Suprapubic skin (tissue), 4 donors: ENCODE measurements at places on chromosomes 1 and 21.

DNA sequence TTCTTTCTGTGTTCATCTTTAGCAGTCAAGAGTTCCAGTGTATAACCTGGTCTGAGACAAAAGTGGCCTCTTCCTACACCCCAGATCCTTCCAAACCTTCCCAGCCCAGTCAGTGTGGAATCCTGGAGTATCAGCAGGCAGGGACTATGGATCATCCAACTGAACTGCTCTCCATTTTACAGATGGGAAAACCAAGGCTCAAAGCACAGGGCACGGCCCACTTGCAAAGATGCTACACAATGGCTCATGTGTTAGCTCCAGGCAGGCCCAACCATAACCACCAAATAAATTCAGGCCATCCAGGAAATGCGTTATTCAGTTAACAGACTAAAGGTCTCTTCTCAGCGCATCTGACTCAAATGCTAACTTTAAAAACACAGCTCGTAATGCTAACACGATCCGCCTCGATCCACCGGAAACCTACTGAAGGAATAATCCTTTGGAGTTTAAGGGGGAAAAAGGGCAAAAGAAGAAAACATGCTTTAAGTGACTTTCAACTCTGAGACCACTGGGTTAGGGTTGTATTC, 7.1 kb downstream of the GLIS1 start:
- no peak for DNase-seq

DNA sequence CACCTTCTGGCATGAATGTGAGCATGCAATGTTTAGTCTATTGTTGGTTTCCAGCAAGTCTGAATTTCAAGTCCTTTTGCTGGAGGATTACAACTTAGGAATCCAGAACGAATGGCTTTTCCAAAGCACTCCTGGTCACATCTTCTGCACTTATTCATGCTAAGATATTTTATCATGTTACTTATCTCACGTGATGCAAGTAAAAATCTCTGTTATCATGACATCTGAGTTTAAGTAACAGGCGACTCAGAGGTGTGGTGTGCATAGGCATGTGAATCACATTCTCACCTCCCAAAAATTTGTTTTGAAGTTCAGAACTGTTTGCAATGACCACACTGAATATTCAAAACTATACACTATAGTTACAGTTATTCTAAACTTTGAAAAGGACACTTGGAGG, 204.8 kb upstream of the FGGY start:
- DNase-seq, result no peak

DNA sequence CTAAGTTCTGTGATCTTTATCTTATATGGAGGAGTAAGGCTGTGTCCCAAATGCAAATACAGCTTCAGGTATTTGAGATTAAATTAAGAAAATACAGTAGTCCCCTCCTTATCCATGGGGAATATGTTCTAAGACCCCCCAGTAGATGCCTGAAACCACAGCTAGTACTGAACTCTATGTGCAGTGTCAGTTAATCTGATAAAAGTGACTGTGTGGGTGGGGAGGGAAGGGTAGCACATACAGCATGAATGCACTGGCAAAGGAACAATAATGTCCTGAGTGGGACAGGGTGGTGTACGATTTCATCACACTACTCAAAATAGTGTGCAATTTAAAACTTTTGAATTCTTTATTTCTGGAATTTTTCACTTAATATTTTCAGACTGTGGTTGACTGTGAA, 83.1 kb downstream of the HS2ST1 start:
- DNase-seq, result no peak

- no peak for DNase-seq
These were observed 3.8 kb upstream of the ZNF692 start for GRCh38 chr1:248862695-248862997.

- DNase-seq, result no peak
These were observed 3.6 kb upstream of the TNNT2 start for GRCh38 chr1:201381130-201381529.

GRCh38 chr21:41816583-41817165, 49.8 kb upstream of the RIPK4 start:
- peak; percentile 71 for DNase-seq

GRCh38 chr1:77828098-77828497, 48.6 kb downstream of the MIGA1 start:
- DNase-seq, result no peak

GRCh38 chr1:66168948-66169671, 364.8 kb upstream of the SGIP1 start:
- no peak for DNase-seq

DNA sequence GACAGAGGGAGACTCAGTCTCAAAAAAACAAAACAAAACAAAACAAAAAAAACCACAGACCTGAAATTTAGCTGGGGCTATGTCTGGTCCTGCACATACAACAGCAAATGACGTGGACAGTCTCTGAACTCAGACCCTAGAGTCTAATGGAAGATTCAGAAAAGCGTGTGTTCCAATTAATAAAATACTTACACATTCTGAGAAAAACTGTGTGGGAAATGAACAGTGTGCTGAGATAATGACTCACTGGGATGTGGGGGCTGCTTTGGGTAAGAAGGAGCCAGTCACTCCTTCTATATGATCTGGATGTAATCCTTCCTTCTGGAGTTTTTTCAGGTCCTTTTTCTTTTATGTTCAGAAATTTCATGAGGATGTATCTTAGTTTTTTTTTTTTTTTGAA, 29.4 kb downstream of the CLDN14 start:
- no peak for DNase-seq

DNA sequence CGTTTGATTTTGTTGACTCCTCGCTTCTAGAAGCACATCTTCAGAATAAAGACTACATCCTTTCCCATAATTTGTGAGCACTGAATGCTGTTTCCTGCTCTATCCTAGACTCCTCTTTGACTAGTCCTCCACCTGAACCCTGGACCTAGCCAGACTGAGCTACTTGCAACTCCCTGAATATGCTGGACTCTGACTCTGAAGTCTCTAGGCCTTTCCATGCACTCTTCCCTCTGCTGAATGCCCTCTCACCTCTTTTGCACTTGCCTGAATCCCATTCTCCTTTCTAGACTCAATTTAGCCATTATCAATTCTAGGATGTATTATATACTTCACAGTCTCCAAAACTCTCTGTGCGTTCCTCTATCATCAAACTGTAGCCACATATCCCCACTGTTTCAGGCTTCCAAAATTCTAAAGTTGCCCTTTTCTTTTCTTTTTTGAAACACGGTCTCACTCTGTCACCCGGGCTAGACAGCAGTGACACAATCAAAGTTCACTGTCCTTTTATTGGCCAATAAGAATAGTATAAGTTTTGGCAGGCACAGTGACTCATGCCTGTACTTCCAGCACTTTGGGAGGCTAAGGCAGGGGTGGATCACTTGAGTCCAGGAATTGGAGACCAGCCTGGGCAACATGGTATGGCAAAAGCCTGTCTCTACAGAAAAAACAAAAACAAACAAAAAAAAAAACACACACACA, 127.0 kb downstream of the LTN1 start:
- no peak for DNase-seq

GRCh38 chr1:180188091-180188506, 33.4 kb downstream of the QSOX1 start:
- no peak for DNase-seq

GRCh38 chr1:7300893-7301663, 470.0 kb upstream of the VAMP3 start:
- DNase-seq, result no peak

DNA sequence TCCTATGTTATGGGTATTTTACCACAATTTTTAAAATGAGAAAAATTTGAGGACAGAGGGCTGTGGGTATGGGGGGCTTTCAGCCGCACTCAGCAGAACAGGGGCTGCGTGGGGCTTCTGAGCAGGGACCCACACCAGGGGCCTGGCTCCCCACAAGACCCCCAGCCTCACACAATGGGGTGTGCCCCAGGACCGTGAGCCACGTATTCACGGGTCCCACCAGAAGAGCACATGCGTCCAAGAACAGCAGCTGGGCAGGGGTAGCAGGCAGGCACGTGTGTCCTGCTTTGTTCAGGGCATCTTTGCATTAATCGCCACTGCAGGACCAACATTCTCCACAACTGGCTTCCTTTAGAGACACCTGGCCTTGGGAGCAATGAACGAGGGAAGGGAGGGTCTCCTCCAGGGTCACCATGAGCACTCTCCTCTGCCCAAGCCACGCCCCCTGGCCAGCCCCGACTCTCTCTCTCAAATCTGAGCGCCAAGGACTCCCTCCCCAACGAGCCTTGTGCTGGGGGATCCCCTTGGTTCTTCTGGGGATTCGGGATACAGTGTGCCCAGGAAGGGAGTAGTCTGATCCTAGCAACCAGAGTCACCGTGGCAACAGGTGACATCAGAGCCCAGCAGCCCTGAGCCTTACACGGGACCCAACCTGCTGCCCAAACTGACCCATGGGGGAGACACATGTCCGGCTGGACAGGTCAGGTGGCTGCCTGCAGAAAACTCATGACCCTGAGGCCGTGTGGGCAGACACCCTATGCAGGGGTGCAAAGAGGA, 7.4 kb upstream of the ARF1 start:
- DNase-seq, result no peak

- DNase-seq, result no peak
These were observed 127.6 kb upstream of the LMO4 start for GRCh38 chr1:87200875-87201638.

- DNase-seq, result no peak
These were observed 355.1 kb upstream of the PTBP2 start for GRCh38 chr1:96366516-96366915.

DNA sequence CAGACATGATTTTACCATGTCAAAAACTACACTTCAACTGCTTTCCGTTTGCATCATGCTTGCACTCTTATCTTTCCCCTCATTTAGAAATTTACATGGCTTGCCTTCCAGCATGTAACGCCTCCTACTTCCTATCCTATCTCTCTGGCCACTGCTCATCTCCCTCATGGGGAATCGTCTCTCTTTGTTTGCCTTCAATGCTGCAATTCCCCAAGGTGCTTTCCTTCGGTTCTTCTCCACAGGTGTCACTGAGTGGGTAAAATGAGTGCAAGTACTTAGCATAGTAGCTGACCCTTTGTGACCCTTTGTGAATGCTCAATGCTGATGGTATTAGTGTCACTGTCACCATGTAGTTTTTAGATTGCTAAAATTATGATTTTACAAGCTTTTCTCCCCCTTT, 63.1 kb downstream of the APP start:
- DNase-seq, result no peak

DNA sequence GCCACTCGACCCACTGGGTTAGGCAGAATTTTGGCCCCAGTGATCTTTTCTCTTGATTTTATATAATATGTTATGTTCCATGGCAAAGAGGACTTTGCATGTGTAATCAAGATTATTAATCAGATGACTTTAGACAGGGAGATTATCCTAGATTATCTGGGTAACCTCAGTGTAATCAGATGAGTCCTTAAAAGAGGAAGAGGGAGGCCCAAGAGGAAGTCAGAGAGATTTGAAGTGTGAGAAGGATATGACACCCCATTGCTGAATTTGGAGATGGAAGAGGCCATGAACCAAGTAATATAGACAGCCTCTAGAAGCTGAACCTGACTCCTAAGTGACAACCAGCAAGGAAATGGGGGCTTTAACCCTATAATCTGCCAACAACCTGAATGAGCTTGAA, 117.1 kb upstream of the CSF3R start:
- no peak for DNase-seq

DNA sequence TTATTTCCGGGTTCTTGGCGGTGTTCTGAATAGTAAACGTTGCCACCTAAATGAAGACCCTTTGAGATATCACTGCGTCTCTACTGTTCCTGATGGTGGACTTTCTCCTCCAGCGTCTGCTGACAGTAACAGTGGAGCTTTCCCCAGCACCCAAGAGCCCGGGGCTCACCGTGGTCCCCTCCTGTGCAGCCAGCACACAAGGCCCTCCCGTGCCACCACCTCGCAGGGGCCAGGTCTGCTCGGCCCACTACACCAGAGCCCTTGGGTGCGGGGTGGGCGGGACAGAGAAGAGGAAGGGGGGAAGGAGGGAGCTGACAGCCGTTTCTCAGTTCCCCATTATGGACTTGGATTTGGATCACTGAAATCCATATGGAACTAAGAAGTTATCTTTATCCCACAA, 61.2 kb upstream of the TRAPPC10 start:
- DNase-seq, result no peak

DNA sequence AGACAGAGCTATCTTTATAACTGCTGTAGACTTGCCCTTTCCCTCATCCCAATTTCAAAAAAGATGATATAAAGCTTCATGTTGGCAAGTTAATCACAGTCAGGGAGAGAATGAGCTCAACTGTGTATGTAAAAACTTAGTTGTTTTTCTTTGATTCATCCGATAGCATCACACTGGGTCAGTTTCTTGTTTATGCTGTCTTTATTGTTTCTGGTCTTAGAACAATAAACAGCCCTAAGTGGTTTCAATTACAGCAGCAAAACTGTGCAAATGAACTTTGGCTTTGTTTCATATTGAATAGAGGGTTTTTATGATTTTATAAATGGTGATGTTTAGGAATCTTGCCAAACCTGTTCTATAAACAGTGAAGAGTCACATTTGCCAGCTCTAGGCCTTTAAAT, 423.8 kb upstream of the CXADR start:
- no peak for DNase-seq

DNA sequence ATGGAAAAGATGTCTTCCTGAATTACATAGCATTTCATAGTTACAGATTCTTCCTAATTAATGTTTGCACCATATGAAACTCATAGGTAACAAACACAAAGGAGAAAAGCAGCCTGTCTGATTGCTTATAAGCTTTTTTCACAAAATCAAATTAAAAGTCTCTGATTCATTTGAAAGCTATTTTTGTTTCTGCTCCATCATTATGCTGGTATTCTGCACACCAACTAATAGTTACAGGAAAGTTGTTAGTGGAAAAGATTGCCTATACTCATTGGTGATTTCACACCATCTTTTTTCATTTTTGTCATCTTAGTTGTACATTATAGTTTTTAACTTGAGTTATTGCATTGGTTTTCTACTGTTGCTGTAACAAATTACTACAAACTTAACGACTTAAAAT, 70.0 kb downstream of the PRKAA2 start:
- no peak for DNase-seq

DNA sequence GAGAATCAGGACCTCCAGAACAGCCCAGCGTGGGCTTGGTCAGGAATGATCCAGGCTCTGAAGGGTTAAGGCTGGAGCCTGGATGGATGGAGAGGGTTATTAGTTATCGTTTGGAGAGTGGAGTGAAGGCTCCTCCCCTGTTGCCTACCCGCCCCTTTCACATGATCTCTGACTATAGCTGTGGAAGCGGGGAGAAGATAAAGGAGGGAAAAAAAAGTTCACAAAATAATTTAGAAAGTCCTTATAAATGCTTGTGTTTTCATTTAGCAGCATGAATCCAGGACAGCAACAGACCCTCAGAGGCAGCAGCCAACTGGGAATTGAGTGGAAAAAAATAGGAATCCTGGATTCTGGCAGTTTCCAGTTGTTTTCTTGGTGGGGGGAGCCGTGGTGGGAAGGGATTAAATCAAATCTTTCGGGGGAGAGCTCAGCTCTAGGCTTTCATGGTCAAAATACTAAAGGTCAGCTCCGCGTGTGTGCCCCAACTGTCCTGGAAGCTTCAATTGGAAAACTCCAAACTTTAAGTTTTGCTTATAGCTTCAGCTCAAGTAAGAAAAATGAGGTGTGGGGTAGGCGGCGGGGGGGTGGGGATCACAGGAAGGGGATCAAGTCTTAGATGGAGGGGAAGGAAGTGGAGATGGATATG, 595 bp upstream of the DDR2 start:
- DNase-seq, result no peak

GRCh38 chr1:71074681-71075080, 6.2 kb downstream of the ZRANB2 start:
- no peak for DNase-seq

- DNase-seq, result peak; percentile 20
These were observed 37.9 kb upstream of the EDARADD start for GRCh38 chr1:236356141-236356540.
